CD4-positive, alpha-beta T cell treated with Interferon gamma for 1 hour (primary cell): ENCODE measurements at places on chromosomes 6 and 20.

- DNase-seq: no peak
These were observed 13.3 kb downstream of the SNX5 start for GRCh38 chr20:17955302-17955701.

DNA sequence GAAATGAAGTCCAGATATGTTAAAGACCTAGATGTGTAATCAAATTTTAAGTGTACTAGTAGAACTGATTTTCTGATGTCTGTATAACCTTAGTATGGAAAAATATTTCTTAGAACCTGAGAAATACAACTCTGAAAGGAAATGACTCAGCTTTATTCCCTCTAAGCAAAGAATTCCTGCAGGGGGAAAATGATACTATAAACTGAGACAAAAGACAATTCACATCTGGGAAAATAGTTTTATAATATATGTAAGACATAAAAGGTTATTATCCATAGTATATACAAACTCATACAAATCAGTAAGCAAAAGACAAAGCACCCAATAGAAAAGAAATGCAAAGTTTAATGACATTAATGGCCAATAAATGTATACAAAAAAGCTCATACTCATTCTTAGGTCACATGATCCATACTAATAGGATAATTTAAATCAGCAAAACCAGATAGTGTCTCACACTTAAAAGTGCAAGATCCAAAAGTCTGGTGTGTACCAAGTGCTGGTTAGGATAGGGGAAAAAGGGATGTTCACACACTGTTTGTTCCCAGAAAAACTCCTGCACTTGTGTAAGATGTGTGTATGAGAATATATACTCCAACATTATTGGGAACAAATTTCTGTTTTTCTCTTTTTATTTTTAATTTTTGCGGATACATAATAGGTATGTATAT lies 22.6 kb downstream of the RNF217 start:
- DNase-seq: no peak

DNA sequence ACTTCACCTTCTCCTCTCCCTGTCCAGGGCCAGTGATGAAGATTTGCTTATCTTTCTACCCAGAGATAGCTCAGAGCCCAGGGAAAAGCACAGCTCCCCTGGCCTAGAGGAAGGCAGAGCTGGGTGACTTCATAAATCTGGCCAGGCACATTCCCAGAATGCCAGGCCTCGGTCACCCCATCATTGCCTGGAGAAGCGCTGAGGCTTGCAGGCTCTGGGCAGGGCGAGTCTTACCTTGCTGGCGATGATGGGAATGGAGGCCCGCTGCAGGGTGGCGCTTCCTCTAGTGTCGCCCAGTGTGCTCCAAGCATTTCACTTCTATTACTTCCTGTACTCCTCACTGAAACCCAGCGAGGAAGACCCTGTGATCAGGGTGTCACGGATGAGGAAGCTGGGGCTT lies 60.1 kb downstream of the DAAM2 start:
- no peak for DNase-seq

DNA sequence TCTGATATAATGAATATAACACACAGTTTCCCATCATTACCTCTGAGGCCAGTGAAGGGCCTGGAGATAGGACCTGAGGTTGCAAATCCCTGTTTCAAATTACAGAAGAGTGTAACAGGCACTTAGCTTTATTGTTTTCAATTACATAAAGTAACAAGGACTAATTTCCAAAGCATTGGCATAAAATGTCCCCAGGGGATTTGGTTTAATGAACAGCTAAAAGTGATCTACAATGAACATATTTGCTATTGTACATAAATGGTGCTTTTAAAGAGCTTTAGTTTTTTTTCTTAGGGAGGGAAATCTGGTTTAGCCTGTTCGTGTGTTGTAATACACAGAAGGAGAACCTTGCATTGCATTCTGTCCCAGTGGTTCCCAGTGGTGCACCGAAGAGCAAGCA lies 54.4 kb downstream of the HMGN3 start:
- DNase-seq: no peak

GRCh38 chr20:18197382-18198070 lies 59.9 kb downstream of the KAT14 start:
- no peak for DNase-seq

DNA sequence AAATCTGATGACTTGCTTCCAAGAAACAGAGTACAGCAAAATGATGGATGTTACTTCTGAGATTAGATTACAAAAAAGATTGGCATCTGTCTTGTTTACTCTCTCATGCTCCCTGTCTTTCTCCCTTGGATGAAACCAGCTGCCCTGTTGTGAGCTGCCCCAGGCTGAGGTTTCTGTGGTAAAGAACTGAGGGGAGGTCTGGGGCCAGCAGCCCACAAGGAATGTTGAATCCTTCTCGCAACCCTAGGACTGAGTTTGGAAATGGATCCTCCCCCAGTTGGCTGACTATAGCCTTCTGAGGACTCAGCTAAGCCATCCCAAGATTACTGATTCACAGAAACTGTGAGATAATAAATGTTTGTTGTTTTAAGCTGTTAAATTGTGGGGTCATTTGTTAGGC lies 5.6 kb upstream of the HECA start:
- DNase-seq: no peak

GRCh38 chr6:31776989-31777666 lies at the start of gene VWA7:
Gene VWA7 (minus strand): TSS chr6:31777328. CDS start chr6:31776779, 549 bp downstream.
- peak; percentile 83 for DNase-seq

- no peak for DNase-seq
These were observed 627.5 kb upstream of the ZNF337 start for GRCh38 chr20:26324177-26324576.

GRCh38 chr6:135147637-135148592 lies 33.2 kb upstream of the MYB start:
- no peak for DNase-seq

GRCh38 chr20:56222945-56223344 lies 25.6 kb upstream of the MC3R start:
- DNase-seq: no peak
